ENCODE measurements at places on chromosomes 6 and 20.
A peak's percentile ranks its signal among the peaks of the same experiment; 100 is the strongest.

DNA sequence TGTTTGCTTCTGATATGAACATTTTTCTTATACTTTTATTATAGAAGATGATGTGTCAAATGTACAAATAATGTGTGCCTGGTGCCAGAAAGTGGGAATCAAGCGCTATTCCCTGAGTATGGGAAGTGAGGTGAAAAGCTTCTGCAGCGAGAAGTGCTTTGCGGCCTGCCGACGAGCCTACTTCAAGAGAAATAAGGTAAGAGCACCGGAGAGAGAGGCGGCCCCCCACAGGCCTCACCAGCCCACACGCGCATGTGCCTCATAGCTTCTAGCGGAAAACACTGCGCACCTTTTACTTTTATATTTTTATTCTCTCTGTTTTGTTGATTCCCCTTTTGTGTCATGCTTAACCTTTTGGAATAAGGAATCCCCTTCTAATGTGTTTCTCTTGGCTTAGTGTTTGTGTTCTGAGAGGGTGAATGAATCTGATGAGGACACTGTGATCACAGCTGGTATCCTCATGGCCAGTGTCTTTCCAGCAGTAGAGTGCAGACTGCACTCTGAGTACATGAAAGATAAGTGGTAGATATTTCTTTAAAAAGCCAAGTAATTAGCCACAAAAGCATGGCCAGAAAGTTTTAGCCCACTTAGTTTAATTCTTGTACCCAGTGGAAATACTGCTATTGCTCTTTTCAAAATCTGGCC, 43.6 kb downstream of the SOBP start:
- H3K36me3 ChIP-seq = no peaks in the 10 kb centered on the region
- H3K4me3 ChIP-seq = no peak overlapping the region
- no peak for DNase-seq
- H3K27ac ChIP-seq = no peak overlapping the region
- peaks cover 13% of the 10 kb centered on the region for H3K27me3 ChIP-seq

DNA sequence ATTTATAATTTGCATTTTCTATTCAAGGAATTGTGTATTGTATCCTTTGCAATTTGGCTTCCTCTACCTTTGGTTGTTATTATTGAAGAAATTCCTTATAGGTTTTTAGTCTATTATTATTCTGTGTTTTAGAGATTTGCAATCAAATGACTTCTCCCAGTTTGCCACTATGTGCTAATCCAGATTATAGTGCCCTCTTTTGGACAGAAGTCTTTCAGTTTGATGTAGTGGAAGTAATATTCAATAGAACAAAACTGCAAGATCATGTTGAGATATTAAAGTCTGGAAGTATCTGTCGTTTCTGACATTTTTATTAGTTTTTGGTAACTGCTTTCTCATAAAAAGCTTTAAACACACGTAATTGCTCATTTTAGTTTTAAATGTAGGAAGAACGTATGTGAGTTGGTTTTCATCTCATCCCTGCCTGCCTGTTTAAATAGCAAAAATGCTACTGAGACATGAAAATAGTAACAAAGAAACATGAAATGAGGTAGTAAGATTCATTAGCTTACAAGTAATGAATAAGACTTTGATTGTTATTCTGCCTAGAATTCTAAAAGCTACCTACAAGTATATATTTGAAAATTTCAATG, 72.8 kb downstream of the RTN4IP1 start:
- H3K4me1 ChIP-seq = peaks cover 25% of the 10 kb centered on the region
- no peak overlapping the region for H3K27ac ChIP-seq
- peaks cover 59% of the 10 kb centered on the region for H3K36me3 ChIP-seq
- DNase-seq = no peak
- no peak overlapping the region for H3K4me3 ChIP-seq

DNA sequence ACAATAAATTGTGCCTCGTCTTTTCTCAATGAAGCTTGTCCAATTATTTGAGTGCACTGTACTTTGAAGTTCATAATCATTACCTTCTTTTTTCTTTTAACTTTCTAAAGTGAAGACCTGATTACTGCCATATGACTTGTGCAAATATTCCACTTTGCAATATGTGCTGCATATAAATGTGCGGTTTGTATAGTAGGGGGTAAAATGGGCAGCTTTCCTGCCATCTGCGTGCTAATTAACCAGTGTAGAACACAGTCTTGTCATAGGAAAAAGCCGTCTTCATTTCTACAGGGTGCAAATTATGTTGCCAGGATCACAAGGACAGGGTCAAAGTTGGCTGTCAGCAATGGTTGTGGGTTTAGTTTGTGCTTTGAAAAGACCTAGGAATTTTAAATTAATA, 397.0 kb downstream of the NKAIN2 start:
- no peak overlapping the region for H3K4me3 ChIP-seq
- H3K27me3 ChIP-seq = no peaks in the 10 kb centered on the region
- H3K36me3 ChIP-seq = no peaks in the 10 kb centered on the region
- H3K27ac ChIP-seq = no peak overlapping the region

DNA sequence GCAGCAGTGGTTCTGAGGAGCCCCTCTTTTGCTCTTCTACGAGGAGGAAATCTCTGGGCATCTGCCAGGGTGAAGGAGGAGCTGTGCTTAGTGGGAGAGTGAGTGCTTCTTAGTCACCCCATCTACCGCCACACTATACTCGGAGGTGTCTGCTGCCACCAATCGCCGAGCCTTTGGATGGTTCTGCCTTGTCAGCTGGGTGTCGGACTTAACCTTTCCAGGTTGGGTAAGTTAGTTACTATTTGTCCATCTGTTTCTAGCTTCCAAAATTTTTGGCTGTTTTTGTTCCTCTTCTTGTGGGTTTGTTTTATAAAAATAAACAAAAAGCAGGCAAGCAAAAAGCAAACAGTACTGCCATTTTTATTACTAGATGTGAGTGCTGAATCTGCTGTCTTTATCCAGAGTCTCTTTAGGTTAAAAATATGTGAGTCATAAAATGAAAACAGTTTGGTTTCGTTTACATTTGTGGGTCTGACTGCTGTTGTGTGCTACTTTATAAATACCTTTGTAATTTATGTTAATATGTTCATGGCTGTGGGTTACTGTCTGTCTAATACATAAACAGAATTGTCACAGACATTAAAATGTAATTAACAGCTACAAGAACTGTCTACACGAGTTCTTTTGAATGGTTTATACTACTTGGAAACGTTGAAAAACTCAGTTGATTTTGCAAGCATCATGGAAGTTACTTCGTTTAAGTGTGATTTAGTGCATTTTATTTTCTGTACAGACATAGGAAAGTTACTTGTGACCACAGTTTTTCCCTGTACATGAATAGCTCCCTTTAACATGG, 89.2 kb downstream of the ARID1B start:
- no peak overlapping the region for H3K4me3 ChIP-seq
- no peak for DNase-seq
- H3K27ac ChIP-seq = no peak overlapping the region
- H3K27me3 ChIP-seq = no peaks in the 10 kb centered on the region

GRCh38 chr6:72760114-72760793, 138.4 kb downstream of the KCNQ5 start:
- H3K27ac ChIP-seq = no peak overlapping the region
- no peaks in the 10 kb centered on the region for H3K4me1 ChIP-seq
- no peak overlapping the region for H3K4me3 ChIP-seq
- H3K36me3 ChIP-seq = no peaks in the 10 kb centered on the region
- no peaks in the 10 kb centered on the region for H3K27me3 ChIP-seq
- no peak for DNase-seq

DNA sequence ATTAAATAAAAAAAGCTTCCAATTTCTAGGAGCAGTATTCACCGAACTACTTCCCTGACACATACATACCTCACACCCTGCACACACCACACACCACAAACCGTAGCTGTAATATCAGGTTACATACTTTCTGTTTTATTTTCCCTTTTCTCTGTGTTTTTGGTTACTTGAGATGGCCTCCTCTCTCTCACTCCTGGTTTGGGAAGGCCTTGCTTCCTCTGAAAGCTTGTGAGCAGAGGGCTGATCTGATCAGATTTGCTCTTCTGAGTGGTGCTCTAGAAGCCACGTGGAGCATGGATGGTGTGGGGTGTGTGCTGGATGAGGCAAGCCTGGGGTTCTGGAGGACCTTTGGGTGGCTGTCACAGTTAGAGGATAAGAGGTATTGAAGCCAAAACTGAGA, 20.9 kb downstream of the UTRN start:
- DNase-seq = peak; percentile 38
- H3K27ac ChIP-seq = peak overlapping the region; percentile 78
- peaks cover 9% of the 10 kb centered on the region for H3K27me3 ChIP-seq
- peaks cover 43% of the 10 kb centered on the region for H3K4me1 ChIP-seq
- H3K4me3 ChIP-seq = peak overlapping the region; percentile 26
- peaks cover 22% of the 10 kb centered on the region for H3K36me3 ChIP-seq

DNA sequence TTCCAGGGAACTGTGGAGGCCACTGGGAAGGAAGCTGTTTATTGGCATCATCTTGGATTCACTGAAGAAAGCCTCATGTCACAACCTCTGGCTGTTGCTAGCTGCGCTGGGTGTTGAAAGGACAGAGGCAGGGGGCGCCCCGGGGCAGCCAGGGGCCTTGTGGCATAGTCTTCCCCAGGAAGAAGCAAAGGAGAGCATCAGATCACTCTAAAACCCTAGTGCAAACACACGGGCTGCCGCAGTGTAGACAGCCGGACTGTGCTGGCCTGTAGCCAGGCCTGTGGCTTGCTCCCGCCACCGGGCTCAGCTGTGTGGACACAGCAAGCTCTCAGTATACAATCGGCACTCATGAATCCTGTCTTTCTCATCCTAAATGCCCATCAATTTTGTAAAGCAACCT, 23.8 kb upstream of the SMOC2 start:
- H3K4me3 ChIP-seq = no peak overlapping the region
- no peaks in the 10 kb centered on the region for H3K27me3 ChIP-seq
- no peak for DNase-seq
- H3K4me1 ChIP-seq = no peaks in the 10 kb centered on the region
- no peak overlapping the region for H3K27ac ChIP-seq
- no peaks in the 10 kb centered on the region for H3K36me3 ChIP-seq

GRCh38 chr6:157779705-157780604, 43.1 kb upstream of the SNX9 start:
- H3K4me1 ChIP-seq = no peaks in the 10 kb centered on the region
- DNase-seq = no peak
- peaks cover 35% of the 10 kb centered on the region for H3K27me3 ChIP-seq
- H3K27ac ChIP-seq = no peak overlapping the region
- H3K36me3 ChIP-seq = no peaks in the 10 kb centered on the region

GRCh38 chr6:30260036-30260504, 46.9 kb upstream of the TRIM26 start:
- H3K36me3 ChIP-seq = no peaks in the 10 kb centered on the region
- no peak overlapping the region for H3K27ac ChIP-seq
- peak overlapping the region; percentile 89 for H3K4me3 ChIP-seq
- peak; percentile 36 for DNase-seq
- peaks cover 15% of the 10 kb centered on the region for H3K4me1 ChIP-seq

DNA sequence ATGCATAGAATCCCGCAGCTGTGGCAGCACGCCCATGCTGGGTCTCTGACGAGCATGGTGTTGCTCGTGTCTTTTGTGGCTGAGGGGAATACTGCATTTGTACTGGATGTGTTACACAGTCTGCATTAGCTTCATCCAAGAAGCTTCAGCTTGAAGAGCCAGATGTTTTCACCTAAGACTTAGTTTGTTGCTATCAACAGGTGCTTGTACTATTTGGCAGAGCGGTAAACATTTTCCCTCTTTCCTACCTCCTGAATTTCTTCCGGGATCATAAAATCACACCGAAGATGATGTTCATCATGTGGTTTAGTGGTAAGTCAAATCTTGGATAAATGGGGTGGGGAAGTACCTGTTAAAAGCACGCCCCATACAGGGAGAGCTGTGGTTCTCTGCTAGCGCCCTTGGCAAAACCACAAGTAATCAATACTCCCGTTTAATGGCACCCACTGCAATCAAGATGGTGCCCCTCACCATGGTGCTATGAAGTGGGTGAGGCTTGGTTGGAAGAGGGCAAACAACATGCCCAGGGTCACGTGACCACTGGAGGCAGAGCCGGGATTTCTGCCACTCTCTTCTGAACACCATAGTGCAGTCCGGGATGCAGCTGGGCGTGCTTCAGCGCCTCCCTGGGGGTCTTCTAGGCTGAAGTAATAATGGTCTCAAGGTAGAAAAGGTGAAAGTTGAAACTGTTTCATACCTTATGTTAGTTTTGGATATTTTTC, 34.4 kb downstream of the SPATA2 start:
- H3K4me3 ChIP-seq = no peak overlapping the region
- H3K27me3 ChIP-seq = no peaks in the 10 kb centered on the region
- H3K36me3 ChIP-seq = peaks cover 25% of the 10 kb centered on the region
- H3K4me1 ChIP-seq = no peaks in the 10 kb centered on the region

DNA sequence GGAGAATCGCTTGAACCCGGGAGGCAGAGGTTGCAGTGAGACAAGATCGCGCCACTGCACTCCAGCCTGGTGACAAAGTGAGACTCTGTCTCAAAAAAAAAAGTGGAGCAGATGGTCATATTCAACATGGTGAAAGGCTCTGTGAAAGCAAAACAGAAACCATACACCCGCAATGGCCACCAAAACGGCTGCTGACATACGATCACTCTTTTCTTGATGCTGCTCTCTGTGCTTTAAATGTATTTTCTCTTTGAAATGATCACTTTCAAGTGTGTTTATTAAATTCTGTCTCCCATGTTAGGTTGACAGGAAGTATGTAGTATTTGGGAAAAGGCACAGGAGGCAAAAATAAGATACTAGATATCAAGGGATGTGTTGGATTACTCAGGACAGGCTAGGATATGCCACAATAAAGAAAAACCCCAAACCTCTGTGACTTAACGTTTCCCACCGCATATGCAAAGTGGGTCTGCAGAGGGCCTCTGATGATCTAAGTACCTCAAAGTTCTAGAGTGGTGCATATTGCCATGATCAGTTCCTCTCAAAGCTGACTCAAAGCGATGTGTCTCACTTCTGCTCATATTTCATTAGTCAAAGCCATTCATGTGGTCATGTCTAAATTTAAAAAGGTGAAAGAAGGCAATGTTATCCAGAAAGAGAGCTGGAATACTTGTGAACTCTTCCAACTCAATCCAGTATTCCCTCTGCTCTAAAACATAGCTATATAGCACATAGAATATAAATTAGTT, 155.1 kb upstream of the SOX4 start:
- no peak overlapping the region for H3K27ac ChIP-seq
- DNase-seq = peak; percentile 32
- H3K4me3 ChIP-seq = no peak overlapping the region
- H3K4me1 ChIP-seq = peaks cover 26% of the 10 kb centered on the region

GRCh38 chr20:51639206-51639832, 96.8 kb upstream of the NFATC2 start:
- H3K36me3 ChIP-seq = no peaks in the 10 kb centered on the region
- H3K4me3 ChIP-seq = no peak overlapping the region

Measured in activated CD4-positive, alpha-beta T cell treated with anti-CD3 and anti-CD28 coated beads, Interleukin-2, amount 10 ng/mL, durations not matched to agents 7 days and 5 days (primary cell).